NCI-H2081 treated with DMSO at 0.1 percent for 48 hours (cell line): ENCODE measurements at places on chromosomes 16 and 17.

GRCh38 chr16:53805113-53805512, 101.2 kb downstream of the FTO start:
- DNase-seq, result no peak

- DNase-seq, result no peak
Observed at GRCh38 chr17:65553009-65553645, 8.3 kb downstream of the AXIN2 start.

GRCh38 chr17:82396601-82397435, 21.3 kb upstream of the HEXD start:
- no peak for DNase-seq

DNA sequence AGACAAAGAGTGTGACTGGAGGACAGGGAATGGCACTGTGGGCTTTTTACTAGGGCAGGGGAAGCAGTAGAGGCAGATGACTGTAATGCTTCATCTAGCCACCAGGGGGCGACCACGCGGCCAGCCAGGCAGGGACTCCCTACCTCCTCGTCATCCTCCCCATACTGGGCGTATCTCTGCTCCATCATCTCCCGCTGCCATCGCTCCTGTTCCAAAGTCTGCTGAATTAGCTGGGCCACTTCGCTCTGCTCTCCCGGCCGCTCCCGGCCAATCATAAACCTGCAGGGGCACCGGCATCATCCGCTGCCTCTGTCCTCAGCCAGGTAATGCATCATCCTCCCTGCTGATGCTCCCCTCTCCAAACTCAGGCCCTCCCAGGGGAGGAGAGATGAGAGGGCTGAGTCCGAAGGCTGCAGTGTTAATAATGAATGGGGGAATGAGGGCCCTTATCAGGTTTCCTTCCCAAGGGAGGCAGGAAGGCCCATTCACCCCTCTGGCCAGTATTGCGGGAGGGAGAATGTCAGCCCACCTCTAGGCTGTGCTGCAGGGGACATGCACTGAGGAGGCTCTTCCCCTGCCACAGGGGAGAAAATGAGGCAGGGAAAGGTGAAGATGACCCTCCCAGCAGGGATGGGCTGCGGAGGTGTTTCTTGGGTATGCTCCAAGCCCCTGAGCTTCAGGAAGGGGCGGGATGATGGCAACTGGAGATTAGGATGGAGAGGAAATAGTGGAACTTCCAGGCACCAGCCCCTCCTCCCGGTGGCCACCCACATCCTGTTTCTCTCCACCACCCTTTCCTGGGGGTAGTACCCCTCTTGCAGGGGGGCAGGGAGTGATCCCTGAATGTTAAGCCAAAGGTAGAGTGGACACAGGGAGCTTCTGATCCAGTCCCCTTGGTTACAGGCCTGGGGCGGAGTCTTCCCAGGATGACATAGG, 10.3 kb upstream of the SAMD14 start:
- DNase-seq, result no peak

- DNase-seq, result no peak
Observed at GRCh38 chr16:77430787-77431585, 3.8 kb downstream of the ADAMTS18 start.

DNA sequence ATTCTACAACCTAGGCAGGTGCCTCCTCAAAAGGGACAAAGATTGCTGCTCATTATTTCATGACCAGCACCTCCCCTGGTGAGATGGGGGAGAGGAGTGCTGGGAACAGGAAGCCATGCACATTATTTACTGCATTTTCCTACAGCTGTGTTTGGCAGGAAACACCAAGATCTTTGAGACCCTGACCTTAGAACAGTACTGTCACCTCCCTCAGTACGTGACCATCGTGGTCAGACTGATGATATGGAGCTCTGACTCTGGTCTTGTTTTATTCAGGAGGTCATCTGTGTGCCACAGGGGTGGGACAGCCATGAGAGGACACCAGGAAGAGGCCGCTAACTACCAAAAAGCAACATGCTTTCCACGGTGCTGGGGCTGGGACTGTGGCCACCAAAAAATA, 37.4 kb downstream of the USP22 start:
- DNase-seq, result no peak

- DNase-seq, result no peak
Observed at GRCh38 chr17:81309140-81309858, 14.2 kb upstream of the SLC38A10 start.

GRCh38 chr16:84594725-84595038, 23.2 kb downstream of the COTL1 start:
- DNase-seq, result no peak

DNA sequence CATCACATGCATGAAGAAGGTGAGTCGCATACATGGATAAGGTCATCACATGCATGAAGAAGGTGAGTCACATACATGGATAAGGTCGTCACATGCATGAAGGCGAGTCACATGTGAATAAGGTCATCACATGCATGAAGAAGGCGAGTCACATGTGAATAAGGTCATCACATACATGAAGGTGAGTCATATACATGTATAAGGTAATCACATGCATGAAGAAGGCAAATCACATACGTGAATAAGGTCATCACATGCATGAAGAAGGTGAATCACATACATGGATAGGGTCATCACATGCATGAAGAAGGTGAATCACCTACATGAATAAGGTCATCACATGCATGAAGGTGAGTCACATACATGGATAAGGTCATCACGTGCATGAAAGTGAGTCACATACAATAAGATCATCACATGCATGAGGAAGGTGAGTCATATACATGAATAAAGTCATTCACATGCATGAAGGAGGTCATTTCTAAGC, 105.1 kb upstream of the SDK2 start:
- DNase-seq, result no peak

DNA sequence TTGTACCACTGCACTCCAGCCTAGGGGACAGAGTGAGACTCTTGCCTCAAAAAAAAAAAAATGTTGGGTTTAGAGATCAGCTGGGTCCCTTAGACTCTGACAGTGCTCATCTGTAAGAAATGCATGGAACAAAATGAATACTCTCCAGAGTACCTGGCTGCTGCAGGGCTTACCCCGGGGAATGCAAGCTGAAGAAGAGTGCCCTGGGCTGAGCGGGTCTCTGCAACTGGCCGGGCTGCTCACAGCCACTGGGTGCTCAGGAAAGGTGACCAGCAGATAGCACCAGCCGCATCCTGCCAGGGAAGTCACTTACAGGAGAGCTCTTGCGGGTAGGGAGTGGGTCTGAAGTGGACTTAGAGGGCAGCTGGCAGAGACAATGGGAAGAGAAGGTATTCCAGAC, 82.1 kb downstream of the GAS7 start:
- DNase-seq, result no peak
